Hindlimb muscle (tissue), 1 donor: ENCODE measurements at places on chromosomes 1 and 21.

DNA sequence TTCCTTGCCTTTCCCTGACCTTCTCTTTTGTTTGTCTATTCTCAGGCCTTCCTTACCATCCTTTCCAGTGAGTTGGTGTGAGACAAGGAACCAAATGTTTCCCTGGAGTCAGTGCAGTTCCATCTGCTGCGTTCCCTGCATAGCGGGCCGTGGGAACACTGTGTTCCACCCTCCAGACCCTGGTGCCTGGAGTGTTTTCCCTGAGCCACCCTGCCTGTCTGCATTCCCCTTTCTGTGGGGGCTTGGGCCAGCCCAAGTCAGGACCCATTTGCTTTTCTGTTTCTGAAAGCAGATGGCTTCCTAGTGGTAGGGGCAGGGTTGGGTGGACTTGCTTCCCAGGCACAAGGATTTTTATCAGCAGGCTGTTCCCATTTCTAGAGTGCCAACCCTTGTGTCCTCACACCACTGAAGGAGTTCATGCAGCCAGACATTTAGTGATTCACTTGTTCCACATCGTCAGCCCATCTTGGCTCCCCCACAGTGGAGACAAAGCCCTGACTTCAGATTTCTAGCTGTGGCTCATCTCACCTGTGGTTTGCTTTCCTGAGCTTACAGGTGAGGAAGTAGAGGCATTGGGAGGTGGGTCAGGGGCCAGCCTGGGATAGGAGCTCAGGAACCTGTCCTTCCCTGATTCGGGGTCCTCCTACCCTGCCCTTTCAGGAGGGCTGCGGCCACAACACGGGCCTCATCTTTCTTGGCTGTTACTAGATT is 14.1 kb upstream of the MYOG start:
- no peak for DNase-seq

DNA sequence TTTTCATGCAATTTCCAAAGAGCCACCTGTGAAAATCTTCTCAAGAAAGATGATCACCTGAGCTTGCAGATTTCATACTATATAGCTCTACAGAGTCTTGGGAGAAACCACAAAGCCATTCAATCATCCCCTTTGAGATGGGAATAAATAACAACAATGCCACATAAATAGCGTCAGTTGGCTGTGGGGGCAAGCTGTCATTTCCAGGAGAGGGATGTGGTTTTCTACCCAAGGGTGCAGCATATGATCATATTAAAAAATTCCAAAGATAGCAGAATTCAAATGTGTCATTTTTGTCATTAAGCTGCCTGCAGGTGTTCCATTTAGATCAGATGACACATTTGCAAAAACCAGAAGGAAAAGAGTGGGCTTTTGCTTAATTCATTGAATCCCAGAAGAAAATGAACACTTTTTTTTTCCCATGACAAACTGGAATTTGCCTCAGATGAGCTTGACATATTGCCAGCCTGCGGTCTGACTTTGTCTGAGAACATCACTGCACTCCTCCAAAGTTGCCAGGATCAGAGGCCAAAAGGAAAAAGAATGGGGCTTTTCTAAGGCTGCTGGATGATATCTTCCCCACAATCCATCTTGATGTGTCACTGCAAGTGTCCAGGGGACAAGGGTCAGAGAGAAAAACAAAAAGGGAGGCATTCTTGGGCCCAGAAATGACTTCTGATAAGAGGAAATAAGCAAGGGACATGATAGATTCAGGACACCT is 314.1 kb upstream of the USP25 start:
- DNase-seq, result no peak

- DNase-seq, result no peak
Observed at GRCh38 chr1:110243574-110243973, 33.5 kb downstream of the KCNC4 start.

DNA sequence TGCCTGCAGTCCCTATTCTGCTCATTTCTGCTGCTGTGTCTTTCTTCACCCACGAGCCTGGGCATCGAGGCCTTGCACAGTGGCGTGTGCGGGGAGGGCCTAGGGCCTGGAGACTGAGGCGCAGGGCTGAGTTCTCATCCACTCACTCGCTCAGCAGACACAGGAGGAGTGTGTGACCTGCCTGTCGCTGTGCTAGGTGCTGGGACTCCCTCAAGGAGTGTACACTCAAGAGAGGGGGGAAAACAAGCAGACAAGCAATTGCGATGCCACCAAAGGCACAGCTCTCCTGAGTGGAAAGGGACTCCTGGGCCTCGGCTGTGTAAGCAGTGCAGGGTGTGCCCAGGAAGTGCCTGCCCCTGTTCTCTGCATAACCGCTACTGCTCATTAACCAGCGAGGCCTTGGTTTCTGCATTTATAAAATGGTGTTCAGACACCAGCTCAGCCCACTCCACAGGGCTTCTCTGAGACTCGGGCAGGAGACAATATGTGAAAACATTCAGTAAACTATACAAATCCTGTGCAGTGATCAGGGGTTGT is 4.2 kb downstream of the RD3 start:
- DNase-seq, result no peak

- peak; percentile 75 for DNase-seq
Observed at GRCh38 chr1:32464716-32465577, at the start of gene ZBTB8B. Gene ZBTB8B, plus strand, starts transcription at chr1:32465072. Its CDS starts 5,553 bp downstream, at chr1:32470625.

DNA sequence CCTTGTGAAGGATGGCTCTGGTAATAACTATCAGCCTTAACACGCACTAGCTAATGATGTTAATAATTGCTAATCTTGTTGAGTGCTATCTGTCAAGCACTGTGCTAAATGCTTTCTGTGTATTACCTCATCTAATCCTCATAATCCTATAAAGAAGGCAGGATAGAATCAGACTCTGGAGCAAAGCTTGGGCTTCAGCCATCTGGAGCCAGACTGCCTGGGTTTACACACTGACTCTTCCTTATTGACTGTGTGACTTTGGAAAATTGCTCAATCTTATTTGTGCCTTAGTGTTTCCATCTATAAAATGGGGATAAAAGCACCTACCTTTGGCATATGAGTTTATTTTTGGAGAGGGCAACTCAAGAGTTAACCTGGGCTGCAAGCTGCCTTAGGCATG is 216.1 kb downstream of the NUF2 start:
- DNase-seq, result no peak

DNA sequence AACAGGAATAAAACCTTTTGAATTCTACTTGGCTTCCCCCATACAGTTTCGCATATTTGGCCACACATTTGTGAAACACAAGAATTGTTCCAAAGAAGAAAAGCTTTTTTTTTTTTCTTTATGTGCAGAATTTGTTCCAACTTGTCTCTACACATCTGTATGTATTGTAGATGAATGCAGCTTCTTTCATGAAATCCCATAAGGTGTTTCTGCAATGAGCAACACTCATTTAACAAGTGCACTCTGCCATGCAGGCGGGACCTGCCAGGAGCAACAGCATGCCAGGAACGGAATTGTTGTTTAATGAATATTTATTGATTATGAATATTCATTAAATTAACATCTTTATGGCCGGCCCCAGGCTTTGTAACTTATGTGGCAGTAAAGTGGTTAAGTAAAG is 1075.0 kb downstream of the TTLL7 start:
- no peak for DNase-seq

DNA sequence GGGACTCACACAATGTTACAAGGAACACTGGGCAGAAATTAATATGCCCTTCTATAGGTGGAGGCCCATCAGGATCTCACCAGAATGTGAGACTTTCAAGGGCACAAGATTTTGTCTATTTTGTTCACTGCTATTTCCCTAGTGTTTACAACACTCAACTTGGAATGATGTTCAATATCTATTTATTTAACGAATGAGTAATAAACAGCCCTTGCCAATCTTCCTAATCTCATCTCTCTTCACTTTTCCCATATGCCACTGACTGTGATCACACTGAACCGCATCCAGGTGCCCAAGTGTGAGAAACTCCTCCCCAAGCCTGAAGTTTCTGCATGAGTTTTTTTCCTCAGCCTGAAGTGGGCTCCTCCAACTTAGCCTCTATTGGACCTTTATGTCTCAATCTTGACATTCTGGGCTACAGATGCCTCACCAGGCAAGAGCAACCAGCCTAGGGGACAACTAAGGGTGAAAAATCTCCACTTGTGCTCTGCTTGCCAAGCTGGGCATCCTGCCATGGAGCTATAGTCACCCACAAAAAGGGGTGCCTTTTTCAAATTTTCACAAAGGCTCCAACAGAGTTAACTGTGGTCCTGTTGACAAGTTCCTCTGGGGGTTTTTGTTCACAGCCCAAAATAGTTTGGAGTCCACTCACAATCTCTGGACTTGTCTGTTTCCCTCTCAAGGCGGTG is 105.6 kb downstream of the PLPP3 start:
- DNase-seq, result no peak

DNA sequence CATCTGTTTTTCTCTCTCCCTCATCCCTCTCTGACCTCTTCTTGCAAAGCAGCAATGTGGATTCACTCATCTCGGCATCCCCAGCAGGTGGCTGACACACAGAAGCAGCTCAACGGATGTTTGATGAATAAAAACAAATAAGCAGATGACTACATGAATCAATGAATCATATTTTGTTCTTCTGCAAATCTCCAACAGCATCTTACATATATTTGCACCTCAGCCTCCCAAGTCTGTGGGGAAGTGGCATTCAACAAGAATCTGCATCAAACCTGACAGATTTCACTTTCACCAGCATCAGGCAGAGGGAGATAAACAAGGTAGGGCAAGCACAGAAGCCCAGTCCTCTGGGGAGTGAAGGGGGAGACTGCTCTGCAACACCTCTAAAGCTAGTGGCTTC is 34.0 kb downstream of the CAPN8 start:
- DNase-seq, result no peak

DNA sequence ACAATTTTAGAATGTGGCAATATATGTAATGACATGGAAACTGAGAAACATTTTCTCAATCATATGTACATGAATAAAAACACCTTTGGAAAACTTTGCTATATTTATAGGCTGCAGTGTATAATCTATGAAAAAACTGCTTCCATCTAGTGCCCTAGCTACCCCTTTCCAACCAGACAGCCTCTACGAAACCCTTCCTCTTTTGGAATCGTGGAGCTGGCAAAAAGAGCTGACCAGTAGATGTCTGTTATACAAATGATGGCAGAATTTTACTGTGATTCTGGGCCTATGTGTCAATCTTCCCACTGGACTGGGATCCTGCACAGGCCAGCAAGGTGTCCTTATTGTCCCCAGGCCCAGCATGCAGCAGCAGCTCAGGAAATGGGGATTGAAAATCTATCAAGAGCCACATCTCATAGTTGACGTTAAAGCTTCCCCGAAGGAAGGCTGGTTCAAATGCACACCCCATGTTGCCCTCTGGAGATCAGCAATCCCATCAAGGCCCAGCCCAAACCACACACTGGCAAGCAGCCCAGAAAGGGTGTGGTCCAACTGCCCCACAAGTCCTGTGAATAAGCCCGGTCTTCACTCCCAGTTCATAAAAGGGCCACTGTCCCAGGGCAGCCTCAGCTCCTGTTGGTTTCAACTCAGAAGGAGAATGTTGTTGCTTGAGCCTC is 8.8 kb upstream of the FAM20B start:
- DNase-seq, result peak; percentile 65

GRCh38 chr21:26007951-26008498 is 162.5 kb downstream of the APP start:
- DNase-seq, result no peak

- DNase-seq, result no peak
Observed at GRCh38 chr1:197862671-197863070, 39.8 kb upstream of the C1orf53 start.

GRCh38 chr1:21340230-21340945 is 50.1 kb upstream of the ECE1 start:
- DNase-seq, result no peak

GRCh38 chr1:160911441-160911840 is 26.5 kb upstream of the ITLN1 start:
- no peak for DNase-seq

DNA sequence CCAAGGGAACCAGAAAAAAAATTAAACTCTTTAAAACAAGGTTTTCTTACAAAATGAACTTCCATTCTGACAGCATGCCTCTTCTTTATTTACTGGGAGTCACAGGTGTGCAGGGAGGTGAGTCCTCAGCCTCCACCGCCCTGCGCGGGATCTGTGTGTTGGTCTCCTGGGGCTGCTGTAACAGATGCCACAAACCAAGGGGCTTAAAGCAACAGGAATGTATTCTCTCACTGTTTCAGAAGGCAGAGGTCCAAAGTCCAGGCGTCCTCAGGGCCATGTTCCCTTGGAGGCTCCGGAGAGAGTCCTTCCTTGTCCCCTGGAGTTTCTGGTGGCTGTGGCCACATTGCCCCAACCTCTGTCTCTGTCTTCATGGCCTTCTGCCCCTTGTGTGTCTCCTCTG is 123.6 kb upstream of the C1orf174 start:
- no peak for DNase-seq

DNA sequence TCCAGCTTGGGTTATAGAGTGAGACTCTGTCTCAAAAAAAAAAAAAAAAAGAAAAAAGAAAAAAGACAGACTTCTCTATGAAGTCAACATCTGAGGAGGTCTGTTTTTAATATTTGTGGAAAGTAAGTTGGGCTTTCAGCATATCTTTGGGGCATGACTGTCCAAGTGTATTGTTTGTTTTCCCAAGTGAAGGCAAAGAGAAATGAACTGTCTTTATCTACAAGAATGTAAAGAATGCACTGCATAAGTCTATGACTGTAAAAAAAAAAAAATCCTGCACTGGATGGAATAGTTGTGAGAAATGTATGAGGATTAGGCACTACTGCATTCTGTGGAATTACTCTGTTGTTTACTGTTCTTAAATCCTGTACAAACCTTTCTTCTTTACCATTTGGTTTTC is 45.6 kb upstream of the TMEM61 start:
- no peak for DNase-seq

GRCh38 chr1:39352881-39353280 is 138.6 kb upstream of the BMP8A start:
- no peak for DNase-seq

GRCh38 chr1:54163573-54163972 is 10.8 kb upstream of the CDCP2 start:
- no peak for DNase-seq

- DNase-seq, result no peak
Observed at GRCh38 chr1:53956308-53957168, 10.4 kb downstream of the LRRC42 start.
